ENCODE measurements at places on chromosomes 3 and 15. TPM values are rescaled to one million over a fixed set of nuclear protein-coding genes. Genes with fewer than 3 reads are reported as not detected.

DNA sequence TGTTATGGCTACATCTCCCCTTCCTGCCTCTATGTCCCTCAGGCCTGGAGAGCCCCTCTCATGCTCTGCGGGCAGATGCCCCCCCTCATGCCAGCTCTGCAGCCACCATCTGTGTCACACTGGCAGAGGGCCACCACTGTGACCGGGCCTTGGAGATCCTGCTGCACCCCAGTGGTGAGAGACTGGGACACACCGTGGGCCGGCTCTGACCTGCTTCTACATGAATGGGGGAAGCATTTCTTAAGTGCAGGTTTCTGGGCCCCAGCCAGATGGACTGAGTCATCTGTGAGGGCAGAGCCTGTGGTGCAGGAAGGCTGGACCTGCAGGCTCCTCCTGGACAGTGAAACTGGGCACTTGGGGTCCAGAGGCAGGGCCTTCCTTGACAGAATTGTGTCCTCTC is 4.8 kb downstream of the VWA5B2 start:
- peak; percentile 88 for DNase-seq
- no peak overlapping the region for H3K27ac ChIP-seq
- H3K36me3 ChIP-seq, result no peaks in the 10 kb centered on the region
- no peaks in the 10 kb centered on the region for H3K4me1 ChIP-seq
- no peak overlapping the region for H3K4me3 ChIP-seq

DNA sequence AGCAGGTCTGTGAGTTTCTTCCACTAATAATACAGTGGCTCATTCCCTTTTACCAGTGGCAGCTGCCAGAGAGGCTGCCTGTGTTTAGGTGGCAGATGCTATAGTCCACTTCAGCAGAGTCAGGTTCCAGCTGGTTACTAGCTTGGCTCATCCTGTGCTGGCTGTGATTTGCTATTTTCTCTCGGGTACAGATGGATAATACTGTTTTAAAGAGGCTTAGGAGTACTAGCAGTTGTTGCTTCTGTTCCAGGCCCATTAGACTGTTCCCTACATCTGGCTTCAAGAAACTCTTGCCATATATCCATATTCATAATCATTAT is 41.0 kb downstream of the ZNF609 start:
- no peak for DNase-seq
- H3K36me3 ChIP-seq, result 0 out of 2 replicates have a peak, but pooled peaks cover 4% of the 10 kb centered on the region
- peaks cover 31% of the 10 kb centered on the region for H3K4me1 ChIP-seq
- H3K27me3 ChIP-seq, result no peaks in the 10 kb centered on the region

DNA sequence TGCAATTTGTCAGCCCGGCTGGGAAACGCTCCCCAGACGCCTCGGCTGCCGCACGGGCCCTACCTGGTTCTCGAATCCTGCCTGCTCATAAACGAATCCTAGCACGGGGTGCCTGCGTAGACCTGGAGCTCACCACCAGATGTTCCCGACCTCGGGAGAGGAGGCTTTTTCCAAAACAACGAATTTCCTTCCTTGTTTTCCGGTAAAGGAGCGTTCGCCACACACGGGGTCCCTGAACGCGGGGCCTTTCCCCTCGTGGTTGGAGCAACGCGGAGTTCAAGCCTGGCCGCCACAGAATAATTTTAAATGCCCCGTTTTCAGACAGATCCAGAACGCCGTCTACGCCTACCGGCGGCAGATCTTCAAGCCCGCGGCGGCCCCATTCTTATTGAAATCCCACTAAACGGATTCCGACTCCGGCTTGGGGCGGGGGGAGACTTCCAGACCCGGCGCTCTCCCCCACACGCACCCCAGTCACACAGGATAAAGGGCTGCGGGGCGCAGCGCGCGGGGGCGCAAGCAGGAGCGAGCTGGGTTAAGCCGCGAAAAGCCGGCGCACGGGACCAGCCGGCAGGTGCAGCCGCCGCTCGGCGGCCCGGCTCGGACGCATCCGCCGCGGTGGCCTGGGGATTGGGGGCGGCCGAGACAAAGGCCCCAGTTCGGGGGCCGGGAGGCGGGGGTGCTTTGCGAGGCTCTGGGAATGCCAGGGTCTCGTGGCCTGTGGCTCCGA is 895 bp downstream of the GATA2 start:
- no peaks in the 10 kb centered on the region for H3K27me3 ChIP-seq
- no peaks in the 10 kb centered on the region for H3K4me1 ChIP-seq
- no peaks in the 10 kb centered on the region for H3K36me3 ChIP-seq
- H3K27ac ChIP-seq, result no peak overlapping the region

DNA sequence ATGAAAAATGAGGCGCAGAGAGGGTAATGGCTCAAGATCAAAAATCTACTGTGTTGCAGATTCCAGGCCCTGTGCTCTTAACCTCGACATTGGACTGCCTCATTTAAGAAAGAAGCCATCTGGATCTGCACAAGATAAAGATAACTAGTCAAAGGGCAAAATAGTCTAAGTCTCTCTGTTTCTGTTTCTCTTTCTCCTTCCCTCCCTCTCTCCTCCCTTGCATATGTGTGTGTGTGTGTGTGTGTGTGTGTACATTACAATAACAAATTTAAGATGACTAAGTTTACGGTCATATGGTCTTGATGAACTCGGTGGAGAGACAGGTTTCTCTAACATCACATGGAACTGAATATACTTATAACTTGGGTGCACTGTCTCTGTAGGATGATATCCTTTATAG is 69.2 kb downstream of the MEIS2 start:
- peak; percentile 57 for DNase-seq
- no peaks in the 10 kb centered on the region for H3K27me3 ChIP-seq

DNA sequence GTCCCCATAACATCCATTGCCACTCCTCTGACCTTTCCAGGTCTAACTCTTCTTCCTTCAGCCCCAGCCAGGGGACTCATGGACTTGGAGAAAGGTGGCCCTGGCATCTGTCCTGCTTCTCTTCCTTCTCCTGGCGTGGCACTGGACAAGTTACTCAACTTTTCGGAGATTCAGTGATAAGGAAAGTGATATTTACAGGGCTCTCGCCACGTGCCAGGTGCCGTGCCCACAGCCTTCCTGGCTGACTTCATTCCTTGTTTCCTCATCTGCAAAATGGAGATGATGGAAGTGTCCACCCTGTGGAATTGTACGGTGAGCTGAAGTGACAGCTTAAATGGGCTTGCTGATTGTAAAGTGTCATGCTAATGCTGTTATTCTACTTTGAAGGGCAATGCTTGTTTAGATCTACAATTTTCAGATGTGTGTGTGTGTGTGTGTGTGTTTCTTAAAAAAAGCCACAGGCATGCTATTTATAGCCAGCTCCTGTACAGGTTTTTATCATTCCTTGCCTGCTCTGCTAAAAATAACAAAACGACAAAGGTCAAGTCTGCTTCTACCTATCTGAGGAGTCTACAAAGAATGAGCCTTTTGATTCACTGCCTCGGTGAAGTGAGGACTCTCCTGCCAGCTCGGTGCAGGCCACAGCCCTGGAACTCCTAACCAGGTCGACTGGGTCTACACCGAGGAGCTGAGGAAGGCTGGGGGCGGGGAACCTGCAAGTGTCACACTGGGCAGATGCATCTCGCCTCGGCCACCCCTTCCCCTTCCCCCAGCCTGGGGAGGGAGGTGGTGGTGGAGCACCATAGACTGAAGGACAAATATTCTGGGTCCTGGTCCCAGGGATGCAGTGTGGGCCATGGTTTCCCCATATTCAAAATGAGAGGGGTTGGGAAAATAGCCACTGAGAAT is 11.4 kb upstream of the ATP2B2 start:
- H3K27ac ChIP-seq, result no peak overlapping the region

- H3K36me3 ChIP-seq, result peaks cover 19% of the 10 kb centered on the region
- H3K27ac ChIP-seq, result peak overlapping the region; percentile 91
- DNase-seq, result peak; percentile 93
- H3K4me1 ChIP-seq, result peaks cover 21% of the 10 kb centered on the region
- peak overlapping the region; percentile 16 for H3K4me3 ChIP-seq
- no peaks in the 10 kb centered on the region for H3K27me3 ChIP-seq
Measured at GRCh38 chr3:136994772-136995516, 37.2 kb downstream of the IL20RB start.

DNA sequence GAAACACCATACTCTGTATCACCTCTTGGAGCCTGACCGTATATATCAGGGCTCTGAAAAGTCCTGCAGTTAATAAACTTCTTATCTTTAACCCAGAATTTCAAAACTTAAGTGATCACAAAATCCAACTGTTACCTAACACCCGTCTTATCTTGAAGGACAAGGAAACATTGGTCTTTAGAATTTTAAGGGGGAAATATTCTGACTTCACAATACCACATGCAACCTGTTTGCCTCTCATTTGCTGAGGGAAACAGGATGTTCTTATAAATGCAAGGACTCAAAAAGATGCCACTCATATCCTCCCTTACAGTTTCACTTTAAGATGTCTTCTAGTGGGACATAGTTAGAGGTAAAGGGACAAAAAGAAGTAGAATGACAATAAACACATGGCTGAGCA is 67.9 kb downstream of the CRTC3 start:
- no peak overlapping the region for H3K4me3 ChIP-seq
- peaks cover under 1% of the 10 kb centered on the region for H3K36me3 ChIP-seq
- H3K4me1 ChIP-seq, result peaks cover 19% of the 10 kb centered on the region
- no peak overlapping the region for H3K27ac ChIP-seq

DNA sequence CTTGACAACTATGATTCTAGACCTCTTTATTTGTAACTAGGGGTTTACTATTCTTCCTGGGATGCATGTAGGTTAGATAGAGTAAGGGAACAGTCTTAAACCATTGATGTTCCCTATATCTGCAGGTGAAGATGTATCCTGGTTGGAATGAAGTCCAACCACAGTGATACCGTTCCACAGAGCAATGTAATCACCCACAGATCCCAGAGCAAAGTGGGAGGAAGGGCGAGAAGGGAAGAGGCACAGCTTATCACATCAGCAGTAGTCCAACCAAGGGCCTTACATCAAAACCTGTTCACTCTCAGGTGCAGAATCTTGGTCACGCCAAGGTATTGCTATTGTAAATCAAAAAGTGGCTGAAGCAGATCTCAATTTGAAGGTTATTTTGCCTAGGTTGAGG is 61.8 kb upstream of the LIPC start:
- H3K27me3 ChIP-seq, result no peaks in the 10 kb centered on the region
- DNase-seq, result no peak
- H3K27ac ChIP-seq, result peak overlapping the region; percentile 79
- peaks cover 10% of the 10 kb centered on the region for H3K4me1 ChIP-seq
- H3K36me3 ChIP-seq, result no peaks in the 10 kb centered on the region
- peak overlapping the region; percentile 63 for H3K4me3 ChIP-seq

GRCh38 chr3:100231668-100232067 is 29.1 kb upstream of the TBC1D23 start:
- H3K4me1 ChIP-seq, result peaks cover 18% of the 10 kb centered on the region
- H3K27me3 ChIP-seq, result no peaks in the 10 kb centered on the region
- DNase-seq, result peak; percentile 42
- no peak overlapping the region for H3K27ac ChIP-seq
- H3K36me3 ChIP-seq, result no peaks in the 10 kb centered on the region

DNA sequence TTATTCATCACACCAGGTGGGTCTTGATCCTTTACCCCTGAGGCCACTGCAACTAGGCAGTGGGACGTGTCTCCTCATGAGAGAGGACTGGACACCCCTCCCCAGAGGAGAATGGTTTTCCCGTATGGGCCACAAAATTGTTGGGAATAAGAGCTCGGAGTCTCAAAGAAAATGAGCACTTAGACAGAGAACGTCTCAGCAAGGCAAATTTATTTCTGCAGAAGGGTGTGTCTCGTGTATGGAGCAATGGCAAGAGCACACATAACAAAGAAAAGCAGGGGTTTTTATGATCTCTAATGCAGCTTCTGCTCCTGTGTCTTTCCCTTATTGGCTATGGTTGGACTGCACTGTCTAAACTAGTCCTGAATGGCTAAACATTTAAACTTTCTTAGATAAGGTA is 803.5 kb downstream of the PLOD2 start:
- H3K36me3 ChIP-seq, result no peaks in the 10 kb centered on the region
- no peaks in the 10 kb centered on the region for H3K27me3 ChIP-seq
- no peaks in the 10 kb centered on the region for H3K4me1 ChIP-seq
- DNase-seq, result no peak
- no peak overlapping the region for H3K27ac ChIP-seq
- H3K4me3 ChIP-seq, result no peak overlapping the region

- H3K4me3 ChIP-seq, result no peak overlapping the region
- H3K27me3 ChIP-seq, result no peaks in the 10 kb centered on the region
- no peaks in the 10 kb centered on the region for H3K36me3 ChIP-seq
- H3K4me1 ChIP-seq, result peaks cover 32% of the 10 kb centered on the region
- peak; percentile 50 for DNase-seq
- H3K27ac ChIP-seq, result no peak overlapping the region
Measured at GRCh38 chr3:32440611-32441350, 49.1 kb downstream of the CMTM7 start.

DNA sequence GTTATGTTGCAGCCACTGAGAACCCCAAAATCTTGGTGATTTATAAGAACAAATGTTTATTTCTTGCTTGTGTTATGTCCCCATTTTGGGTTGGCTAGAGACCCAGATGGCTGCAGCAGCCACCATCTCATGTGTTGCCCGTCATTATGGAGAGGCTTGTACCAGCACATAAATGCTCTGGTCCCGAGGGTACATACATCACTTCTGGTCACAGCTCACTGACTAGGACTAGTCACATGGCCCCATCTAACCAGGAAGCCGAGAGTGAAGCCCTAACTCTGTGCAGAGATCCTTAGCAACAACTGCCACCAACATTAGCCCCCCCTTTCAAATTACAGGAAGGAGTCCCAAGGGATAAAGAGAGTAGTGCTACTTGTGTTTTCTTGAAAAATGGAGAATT is 25.5 kb upstream of the HACD2 start:
- no peak overlapping the region for H3K27ac ChIP-seq
- H3K36me3 ChIP-seq, result peaks cover 18% of the 10 kb centered on the region
- peaks cover 18% of the 10 kb centered on the region for H3K4me1 ChIP-seq
- no peak for DNase-seq

GRCh38 chr3:157868946-157869345 is 237.3 kb downstream of the SHOX2 start:
- DNase-seq, result no peak
- H3K4me3 ChIP-seq, result no peak overlapping the region
- H3K4me1 ChIP-seq, result peaks cover 9% of the 10 kb centered on the region
- no peaks in the 10 kb centered on the region for H3K27me3 ChIP-seq
- no peaks in the 10 kb centered on the region for H3K36me3 ChIP-seq
- no peak overlapping the region for H3K27ac ChIP-seq

GRCh38 chr15:76286271-76286879 is 24.9 kb downstream of the ETFA start:
- H3K4me3 ChIP-seq, result peak overlapping the region; percentile 4
- no peaks in the 10 kb centered on the region for H3K4me1 ChIP-seq
- peaks cover 28% of the 10 kb centered on the region for H3K36me3 ChIP-seq
- H3K27me3 ChIP-seq, result no peaks in the 10 kb centered on the region

DNA sequence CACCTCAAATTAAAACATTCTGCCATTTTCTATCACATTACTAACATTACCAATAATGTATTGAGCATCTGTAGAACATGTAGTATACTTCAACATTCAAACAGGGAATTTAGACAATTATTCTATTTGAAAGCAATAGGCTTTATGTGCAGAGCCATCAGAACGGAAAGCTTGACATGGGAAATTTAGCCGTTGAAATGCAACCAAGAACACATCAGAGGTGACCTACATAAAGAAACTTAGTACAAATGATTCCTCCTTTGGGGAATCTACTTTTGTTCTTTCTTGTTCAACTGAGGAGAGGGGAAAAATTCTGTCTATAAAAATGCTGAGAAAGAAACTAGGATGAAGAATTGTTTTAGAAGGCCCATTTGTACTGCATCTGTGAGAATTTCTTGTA is 38.6 kb upstream of the RBMS3 start:
- peaks cover 14% of the 10 kb centered on the region for H3K4me1 ChIP-seq
- no peaks in the 10 kb centered on the region for H3K36me3 ChIP-seq
- no peaks in the 10 kb centered on the region for H3K27me3 ChIP-seq
- no peak for DNase-seq

The ISLR gene
- 110 TPM for total RNA-seq

The THBS1 gene
- total RNA-seq, result 7,697 TPM

The MB21D2 gene
- total RNA-seq, result 26.4 TPM

The CCR3 gene
- total RNA-seq, result not detected

The VIPR1 gene
- total RNA-seq, result not detected

The PSMA4 gene
- 177 TPM for total RNA-seq

The TEX9 gene
- 4.3 TPM for total RNA-seq
